ENCODE measurements at places on chromosomes 11 and 22.

DNA sequence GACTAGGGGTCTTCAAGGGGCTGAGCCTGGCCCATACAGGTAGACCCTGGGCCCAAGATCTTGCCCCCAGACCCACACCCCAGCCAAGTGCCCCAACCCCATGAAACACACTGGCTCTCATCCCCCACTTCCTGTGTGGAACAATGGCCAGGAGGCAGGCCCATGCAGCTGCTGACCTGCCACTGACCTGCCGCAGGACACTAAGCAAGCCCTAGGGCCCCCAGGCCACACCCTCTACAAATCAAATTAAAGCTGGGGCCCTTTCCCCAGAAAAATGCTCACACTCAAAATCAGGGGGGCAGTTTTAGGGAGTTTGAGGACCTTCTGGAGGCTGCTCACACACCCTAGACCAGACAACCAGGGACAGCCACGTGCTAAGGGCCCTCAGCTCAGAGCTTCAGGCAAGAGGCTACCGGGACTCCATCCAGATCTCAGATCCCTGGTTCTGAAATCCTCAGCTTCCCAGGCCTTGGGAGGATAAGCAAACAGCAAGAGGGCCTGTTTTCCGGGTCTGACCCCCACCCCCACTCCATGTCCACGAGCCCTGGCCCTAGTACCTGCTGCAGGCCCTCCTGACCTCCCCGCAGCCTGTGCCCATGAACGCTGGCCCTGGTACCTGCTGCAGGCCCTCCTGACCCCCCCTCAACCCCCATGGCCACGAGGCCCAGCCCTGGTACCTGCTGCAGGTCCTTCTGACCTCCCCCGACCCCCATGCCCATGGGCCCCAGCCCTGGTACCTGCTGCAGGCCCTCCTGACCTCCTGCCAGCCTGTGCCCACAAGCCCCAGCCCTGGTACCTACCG, 10.0 kb downstream of the CARD10 start:
- DNase-seq: no peak

- no peak for DNase-seq
Observed at GRCh38 chr11:57597461-57597915, at the start of gene SERPING1. SERPING1 (plus strand) TSS chr11:57597685; CDS start chr11:57598271, 586 bp downstream.

GRCh38 chr11:115396533-115396932, 107.7 kb downstream of the CADM1 start:
- DNase-seq: no peak

DNA sequence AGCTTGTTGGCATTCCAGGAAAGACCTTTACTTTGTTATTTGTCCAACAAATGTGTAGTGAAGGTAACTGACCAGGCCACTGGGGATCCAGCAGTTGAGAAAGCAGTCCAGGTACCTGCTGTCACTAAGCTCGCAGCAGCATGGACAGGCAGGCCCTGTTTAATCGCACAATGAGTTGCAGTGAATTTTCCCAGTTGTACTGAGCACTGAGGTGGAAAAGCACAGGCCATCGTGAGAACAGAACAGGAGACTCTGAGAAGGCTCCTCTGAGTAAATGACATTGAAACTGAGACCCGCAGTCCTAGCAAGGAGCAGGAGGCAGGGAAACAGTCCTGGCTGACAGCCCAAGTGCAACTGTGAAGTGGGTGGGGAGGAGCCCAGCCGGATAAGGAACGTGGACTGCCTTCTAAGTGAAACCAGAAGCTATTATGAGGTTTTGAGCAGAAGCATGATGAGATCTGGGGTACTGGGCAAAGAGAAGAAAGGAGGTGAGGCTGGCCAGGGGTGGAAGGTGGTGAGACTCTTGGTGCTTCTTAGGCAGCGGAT, 39.8 kb upstream of the CDON start:
- no peak for DNase-seq

- DNase-seq: no peak
Observed at GRCh38 chr11:117160826-117161225, 16.7 kb downstream of the PAFAH1B2 start.

DNA sequence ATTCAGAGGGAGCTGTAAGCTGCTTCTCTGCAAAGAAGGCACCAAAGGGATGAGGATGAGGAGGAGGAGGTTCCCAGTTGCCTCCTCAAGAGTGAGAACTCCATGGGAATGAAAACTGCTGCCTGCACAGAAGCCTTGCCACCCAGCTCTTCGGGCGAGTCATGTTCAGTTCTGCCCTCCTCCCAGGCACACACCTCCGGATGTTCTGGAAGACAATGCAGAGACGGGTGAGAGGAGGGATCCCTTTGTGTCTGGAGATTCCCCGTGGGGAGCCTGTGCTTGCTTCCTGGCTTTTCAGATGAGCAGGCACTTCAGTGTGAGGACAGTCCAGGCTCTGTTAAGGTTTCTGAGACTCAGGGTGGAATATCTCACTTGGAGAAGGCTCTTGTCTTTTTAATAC, 295.6 kb downstream of the DDX10 start:
- no peak for DNase-seq

- DNase-seq: no peak
Observed at GRCh38 chr11:104564921-104565582, 333.2 kb downstream of the CASP12 start.

GRCh38 chr22:24191381-24191841, 10.1 kb downstream of the SUSD2 start:
- no peak for DNase-seq

DNA sequence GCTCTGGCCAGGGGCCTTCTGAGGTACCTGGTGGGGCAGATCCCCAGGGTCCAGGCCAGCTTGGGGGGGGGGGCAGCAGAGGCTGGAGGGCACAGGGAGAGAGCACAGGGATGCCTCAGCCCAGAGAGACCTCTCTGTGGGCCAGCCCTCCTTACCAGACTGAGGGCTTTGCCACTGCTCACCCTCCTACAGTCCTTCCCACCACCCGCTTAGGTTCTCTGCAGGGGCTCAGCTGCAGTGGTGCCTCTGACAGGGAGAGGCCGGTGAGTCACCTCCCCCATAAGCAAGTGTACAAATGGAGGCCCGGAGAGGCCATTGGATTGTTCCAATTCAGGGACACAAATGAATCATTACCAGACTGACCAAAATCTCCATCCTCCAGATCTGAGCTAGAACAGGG, 68.1 kb upstream of the LMO1 start:
- DNase-seq: no peak

DNA sequence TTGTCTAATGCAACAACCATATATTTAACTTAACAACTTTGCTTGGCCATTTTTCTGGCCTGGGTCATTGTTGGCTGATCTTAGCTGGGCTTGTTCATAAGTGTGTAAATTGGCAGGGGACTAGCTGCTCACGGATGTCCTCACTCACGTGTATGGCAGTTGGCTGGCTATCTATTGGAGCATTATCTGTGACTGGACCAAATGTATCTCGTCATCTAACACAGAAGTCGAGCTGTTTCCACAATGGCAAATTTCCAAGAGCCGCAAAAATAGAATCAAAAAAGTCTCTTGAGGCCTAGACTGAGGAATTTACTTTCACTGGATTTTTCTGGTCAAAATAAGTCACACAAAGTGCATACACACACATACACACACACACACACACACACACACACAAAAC, 893.3 kb downstream of the FAM181B start:
- no peak for DNase-seq

GRCh38 chr11:128464878-128465450, 122.4 kb downstream of the ETS1 start:
- no peak for DNase-seq

GRCh38 chr22:24937114-24937513, 9.4 kb downstream of the LHFPL7 start:
- DNase-seq: no peak

GRCh38 chr11:57752954-57753353, 1.3 kb upstream of the BTBD18 start:
- no peak for DNase-seq

DNA sequence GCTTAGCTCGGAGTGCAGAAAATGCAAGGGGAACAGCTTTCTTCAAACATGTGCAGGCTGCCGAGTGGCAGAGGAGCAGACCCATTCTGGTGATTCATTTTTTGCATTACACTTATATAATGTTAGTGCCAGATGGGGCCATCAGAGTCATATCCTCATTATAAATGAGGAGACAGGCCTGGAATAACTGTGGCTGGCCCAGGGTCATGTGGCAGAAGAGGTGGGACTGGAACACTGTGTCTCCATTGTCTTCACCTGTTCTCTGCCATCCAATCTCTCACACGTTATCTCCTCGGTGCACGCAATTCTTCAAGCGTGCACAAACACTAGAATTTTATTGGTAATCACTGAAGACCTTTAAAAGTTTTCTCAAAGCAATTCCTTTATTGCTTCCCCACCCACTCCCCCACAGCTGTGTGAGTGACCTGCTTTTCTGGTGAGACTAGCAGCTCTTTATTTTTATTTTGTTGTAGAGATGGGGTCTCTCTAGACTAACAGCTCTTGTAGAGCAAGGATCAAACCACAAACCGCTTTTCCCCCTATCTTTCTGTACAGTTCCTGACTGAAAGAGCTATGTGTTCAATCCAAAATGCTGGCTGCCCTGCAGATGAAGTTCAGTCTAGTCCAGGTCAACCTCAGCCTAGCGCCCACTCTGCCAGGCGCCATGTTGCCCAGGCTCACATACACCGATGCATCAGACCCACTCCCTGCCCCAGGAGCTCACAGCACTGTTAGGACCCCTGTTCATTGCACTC, 75.3 kb downstream of the ST3GAL4 start:
- no peak for DNase-seq

- DNase-seq: no peak
Observed at GRCh38 chr22:38540701-38541100, 29.3 kb downstream of the DMC1 start.

DNA sequence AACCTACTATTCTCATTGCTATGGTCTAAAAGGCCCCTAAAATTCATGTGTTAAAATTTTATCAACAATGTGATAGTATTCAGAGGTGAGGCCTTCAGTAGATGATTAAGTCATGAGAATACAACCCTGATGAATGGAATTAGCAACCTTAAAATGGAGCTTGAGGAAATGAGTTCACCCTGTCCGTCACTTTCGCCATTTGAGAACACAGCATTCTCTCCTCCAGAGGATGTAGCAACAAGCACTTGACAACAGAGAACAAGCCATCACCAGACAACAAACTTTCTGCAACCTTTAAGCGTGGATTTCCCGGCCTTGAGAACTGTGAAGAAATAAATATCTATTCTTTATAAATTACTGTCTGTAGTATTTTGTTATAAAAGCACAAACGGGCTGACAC, 197.0 kb downstream of the SBF2 start:
- no peak for DNase-seq

GRCh38 chr11:95545116-95545875, 244.3 kb downstream of the FAM76B start:
- DNase-seq: no peak

GRCh38 chr22:39574779-39575551, 4.4 kb downstream of the CACNA1I start:
- no peak for DNase-seq

GRCh38 chr11:134252346-134253187, 585 bp downstream of the THYN1 start:
- DNase-seq: no peak
